ENCODE measurements at places on chromosomes 1 and 21.

- no peak for DNase-seq
Measured at GRCh38 chr1:201737352-201738060, 91.5 kb upstream of the IPO9 start.

GRCh38 chr1:9270290-9270883 is 22.3 kb upstream of the SPSB1 start:
- no peak for DNase-seq

- no peak for DNase-seq
Measured at GRCh38 chr1:223611936-223612335, 53.6 kb downstream of the CAPN8 start.

GRCh38 chr1:66278260-66279021 is 255.5 kb upstream of the SGIP1 start:
- no peak for DNase-seq

DNA sequence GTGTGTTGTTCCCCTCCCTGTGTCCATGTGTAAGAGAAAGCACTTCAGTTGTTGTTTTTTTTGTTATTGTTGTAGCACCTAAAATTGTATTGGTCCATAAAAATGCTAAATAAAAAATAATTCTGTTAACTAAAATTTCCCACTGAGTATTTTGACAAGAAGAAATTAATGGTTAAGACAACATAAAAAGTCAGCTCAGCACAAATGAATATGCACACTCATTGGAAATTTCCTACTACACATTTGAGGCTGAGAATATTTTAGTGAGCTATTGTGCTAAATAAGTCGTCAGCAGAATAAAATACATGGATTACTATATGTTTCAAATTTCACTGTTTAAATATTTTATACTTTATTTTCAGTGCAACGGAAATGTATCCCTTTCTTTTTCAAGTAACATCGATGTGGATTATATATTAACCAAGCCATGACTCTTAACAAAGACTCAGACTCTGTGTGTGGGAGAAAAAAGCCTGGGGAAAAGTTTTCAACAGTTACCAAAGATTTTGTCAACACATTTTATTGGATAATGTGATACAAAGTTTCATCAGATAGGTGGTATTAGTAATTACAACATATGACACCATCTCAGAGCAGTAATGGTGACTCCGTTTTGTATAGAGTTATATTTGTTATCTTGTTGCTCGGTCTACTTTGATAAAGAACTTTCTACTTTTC is 63.4 kb downstream of the LYPLAL1 start:
- DNase-seq: no peak

DNA sequence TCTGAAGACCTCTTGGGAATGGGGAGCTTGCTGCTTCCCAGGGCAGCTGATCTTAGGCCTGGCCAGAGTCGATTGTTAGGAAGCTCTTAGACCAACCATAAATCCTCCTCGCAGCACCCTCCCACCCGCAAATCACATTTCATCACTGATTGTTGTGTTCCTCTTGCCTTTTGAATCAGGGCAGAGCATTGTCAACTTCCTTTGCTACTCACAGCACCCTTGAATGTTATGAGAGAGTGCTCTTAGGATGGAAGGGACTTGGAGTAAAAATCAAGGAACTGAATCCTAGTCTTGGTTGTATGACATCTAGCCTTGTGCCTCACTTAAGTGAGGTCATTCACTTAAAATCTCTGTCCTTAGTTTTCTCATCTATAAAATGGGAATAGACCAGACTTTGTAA is 3.0 kb downstream of the VASH2 start:
- DNase-seq: no peak

- DNase-seq: no peak
Measured at GRCh38 chr1:230814949-230815692, 53.2 kb downstream of the C1orf198 start.

GRCh38 chr1:204507317-204508105 is 8.7 kb upstream of the MDM4 start:
- no peak for DNase-seq

Data from stimulated activated naive CD4-positive, alpha-beta T cell (primary cell).